Memory B cell (primary cell): ENCODE measurements at places on chromosomes 4 and X.

DNA sequence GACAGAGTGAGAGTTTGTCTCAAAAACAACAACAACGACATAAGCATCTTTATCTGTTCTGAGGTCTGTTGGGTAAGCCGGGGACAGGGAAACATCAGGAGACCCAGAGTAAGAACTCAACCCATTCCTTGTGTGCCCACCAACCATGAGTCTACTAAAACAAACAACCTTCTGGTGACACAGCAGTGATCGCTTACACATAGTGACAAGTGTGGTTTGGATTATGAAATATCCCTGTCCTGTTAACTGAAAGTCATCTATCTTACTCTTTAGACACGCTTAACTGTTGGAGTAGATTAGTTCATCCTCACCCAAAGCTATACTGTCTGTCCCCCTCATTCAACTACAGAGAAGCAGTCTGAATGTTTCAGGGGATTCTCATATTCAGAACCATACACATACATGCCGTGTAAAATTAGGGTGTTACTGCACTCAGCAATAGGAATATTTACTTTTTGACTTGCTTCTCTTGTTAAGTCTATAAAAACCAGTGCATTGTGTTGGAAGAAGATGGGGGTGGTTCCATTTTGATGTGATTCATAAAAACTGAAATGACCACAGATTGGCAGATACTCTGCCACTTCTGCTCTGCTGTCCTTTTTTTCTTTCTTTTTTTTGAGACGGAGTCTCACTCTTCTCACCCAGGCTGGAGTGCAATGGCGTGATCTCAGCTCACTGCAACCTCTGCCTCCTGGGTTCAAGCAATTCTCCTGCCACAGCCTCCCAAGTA, 27.4 kb downstream of the PHKA2 start:
- no peak overlapping the region for H3K4me3 ChIP-seq
- H3K27ac ChIP-seq, result no peak overlapping the region
- H3K4me1 ChIP-seq, result peaks cover 4% of the 10 kb centered on the region
- H3K27me3 ChIP-seq, result no peaks in the 10 kb centered on the region

GRCh38 chr4:136864604-136865185, 667.6 kb downstream of the PCDH18 start:
- H3K4me3 ChIP-seq, result no peak overlapping the region
- no peaks in the 10 kb centered on the region for H3K27me3 ChIP-seq
- no peaks in the 10 kb centered on the region for H3K36me3 ChIP-seq

DNA sequence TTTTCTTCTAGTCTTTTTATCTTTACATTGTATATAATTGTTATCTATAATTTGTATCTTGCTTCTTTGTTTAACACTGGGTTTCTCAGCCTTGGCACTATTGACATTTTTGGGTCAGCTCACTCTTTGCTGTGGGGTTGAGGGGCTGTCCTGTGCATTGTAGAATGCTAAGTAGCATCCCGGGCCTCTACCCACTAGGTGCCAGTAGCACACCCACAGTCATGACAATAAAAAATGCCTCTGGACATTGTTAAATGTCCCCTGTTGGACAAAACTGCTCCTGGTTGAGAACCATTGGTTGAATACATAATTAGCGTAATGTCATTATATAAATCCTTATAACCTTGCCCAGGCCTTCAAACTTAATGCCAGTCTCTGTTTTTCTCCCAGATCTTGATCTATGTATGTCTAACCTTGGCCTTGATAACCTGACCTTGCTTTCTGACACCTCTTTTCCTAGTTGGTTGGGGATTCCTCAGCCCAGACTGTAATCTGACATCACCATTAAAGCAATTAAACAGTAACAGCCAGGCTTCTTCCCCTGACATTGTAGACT, 46.1 kb downstream of the DCX start:
- H3K4me1 ChIP-seq, result no peaks in the 10 kb centered on the region
- H3K27me3 ChIP-seq, result no peaks in the 10 kb centered on the region
- no peak overlapping the region for H3K27ac ChIP-seq

GRCh38 chr4:83335701-83336100, 1.1 kb upstream of the HPSE start:
- peak overlapping the region; percentile 81 for H3K4me3 ChIP-seq
- no peak for DNase-seq
- no peak overlapping the region for H3K27ac ChIP-seq
- H3K4me1 ChIP-seq, result peaks cover 16% of the 10 kb centered on the region
- H3K36me3 ChIP-seq, result peaks cover 2% of the 10 kb centered on the region

DNA sequence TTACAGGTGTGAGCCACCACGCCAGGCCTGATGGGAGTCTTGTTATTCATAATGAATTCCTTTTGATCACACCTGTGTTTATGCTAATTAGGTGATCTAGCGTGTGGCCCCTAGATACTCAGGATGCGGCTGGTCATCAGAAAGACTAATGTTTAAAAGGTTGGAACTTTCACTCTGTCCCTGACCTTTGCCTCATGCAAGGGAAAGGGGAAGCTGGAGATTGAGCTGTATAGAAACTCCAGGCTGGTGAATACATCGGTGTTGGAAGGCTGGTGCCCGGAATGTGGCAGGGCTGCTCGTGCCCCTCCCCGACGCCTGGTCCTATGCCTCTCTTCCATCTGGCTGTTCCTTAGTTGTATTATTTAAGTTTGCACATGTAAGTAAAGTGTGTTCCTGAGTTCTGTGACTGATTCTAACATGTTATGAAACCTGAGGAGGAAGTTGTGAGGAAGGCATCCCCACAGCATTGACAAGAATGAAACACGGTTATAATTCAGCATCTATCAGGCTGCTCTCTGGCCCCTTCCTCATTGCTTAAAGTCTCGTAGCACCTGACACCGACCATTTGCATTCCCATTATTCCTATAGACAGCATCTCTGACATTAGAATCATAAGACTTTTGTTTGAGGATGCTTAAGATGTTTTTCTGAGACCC, 28.9 kb downstream of the CASP3 start:
- H3K4me1 ChIP-seq, result peaks cover 13% of the 10 kb centered on the region
- no peaks in the 10 kb centered on the region for H3K27me3 ChIP-seq
- H3K4me3 ChIP-seq, result no peak overlapping the region
- no peak overlapping the region for H3K27ac ChIP-seq
- H3K36me3 ChIP-seq, result peaks cover 7% of the 10 kb centered on the region
